NCI-H146 (cell line): ENCODE measurements at places on chromosomes 3 and 15.

- DNase-seq: peak; percentile 88
These were observed 84.4 kb downstream of the SEMA5B start for GRCh38 chr3:122942937-122943827.

GRCh38 chr3:113601240-113601639 lies 68.9 kb downstream of the SIDT1 start:
- no peak for DNase-seq

GRCh38 chr3:104461431-104461830 lies 905.3 kb upstream of the ALCAM start:
- DNase-seq: no peak

GRCh38 chr3:58384381-58385090 lies 49.1 kb downstream of the PDHB start:
- DNase-seq: no peak

DNA sequence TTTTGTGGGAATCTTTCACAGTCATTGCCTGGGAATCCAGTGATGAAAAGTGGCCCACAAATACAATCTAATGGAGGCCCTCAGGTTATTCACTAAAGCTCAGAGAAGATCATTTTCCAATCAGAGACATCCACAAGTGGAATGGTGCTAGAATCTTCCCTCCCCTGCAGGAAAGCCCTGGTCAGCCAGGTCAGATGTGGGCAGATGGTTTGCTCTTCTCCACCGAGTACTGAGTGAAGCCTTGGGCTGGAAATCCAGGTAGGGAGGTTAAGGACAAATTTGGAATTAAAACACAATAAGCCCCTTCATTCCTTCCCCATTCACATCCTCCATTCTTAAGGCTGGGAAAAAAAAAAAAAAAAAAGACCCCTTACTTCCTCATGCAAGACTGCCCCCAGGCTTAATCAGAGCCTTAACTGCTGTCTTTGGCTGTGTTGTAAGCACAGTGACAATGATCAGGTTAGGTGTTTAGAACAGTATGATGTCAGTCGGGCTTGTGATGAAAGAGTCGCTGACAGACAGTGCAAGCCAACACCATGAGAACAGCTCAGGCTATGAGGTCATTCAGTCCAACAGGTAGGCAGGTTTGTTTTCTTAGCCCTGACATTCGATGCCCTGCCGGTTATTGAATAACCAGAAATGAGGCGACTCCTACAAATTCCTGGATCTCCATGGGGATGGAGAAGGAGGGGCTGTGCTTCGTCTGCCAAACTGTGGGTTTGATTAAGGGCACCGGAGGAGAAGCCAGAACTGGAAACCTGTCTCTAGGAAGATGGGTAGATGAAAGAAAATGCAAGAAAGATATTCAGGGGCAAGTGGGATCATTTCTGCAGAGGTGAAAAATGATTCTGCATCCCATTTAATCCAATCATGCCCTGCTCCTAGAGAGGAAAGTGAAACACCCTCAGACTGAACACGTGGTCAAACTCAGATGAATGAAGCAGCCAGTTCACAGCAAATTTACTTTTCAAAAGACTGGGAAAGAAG lies 23.5 kb upstream of the HES1 start:
- DNase-seq: peak; percentile 96

DNA sequence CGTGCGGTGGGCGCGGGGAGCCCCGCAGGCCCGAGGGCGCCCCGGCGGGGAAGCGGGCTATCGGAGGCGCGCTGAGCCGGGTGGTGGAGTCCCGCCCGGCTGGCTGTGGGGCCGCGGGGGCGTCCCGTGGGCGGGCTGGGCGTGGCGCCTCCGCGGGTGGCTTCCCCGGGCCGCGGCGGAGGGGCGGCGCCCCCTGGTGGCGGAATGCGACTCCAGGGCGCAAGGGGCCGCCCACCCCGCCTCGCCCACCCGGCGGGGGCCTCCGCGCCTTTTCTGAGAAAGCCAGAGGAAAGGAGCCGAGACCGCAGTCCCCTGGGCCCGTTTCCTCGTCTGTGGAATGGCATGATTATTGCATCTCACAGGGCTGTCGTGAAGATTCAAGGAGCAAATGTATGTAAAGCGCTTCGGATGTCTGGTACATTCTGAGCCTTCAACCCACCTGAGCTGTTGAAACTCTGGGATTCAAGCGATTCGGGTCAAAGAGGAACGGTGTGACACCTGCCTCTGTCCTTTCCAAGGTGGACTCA lies 31.9 kb upstream of the RAB6B start:
- DNase-seq: peak; percentile 50

GRCh38 chr15:100862162-100862561 lies 17.5 kb upstream of the ALDH1A3 start:
- DNase-seq: no peak

DNA sequence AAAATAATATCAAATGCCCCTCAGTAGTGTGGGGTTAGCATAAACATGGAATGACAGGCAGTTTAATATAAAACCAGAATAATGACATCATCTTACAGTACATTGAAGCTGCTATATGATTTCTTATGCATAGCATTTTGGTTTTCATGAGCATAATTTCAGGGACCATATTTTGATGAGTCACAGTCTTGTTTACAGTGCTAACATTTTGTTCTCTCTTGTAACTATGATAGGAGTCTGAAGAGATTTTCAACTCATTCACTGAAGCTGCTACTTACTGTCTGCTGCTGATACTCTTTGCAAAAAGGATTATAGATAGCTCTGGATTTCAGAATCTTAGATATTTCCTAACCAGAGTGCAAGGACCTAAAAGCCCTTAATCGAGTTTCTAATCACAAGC lies 92.6 kb upstream of the CCDC54 start:
- DNase-seq: no peak

DNA sequence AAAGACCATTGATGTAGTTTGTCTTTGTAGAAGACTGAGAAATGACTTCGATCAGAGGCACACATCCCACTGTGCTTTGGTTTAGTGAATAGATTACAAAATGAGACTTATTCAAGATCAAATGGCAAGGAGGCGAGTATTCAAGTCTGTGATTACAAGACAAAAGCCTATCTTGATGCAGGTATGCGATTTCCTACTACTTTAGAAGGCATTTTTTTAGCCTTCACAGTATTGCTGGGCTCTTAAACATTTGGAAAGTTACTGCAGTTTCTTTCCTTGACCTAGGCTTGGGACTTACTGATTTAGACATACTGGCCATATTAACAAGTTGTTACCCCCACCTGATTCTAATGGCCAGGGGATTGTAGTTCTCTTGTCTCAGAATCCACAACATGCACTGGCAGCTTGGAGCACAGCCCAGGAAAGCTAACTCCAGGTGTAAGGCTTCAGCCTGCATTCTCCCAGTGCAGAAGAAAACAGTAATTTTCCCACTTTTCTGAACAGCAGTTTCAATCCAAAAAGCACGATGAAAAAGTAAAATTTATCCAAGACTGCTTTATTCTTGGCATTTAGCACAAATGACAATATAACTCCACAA lies 311.6 kb downstream of the EPHA6 start:
- no peak for DNase-seq

GRCh38 chr3:146577662-146578061 lies 27.5 kb downstream of the PLSCR5 start:
- peak; percentile 49 for DNase-seq

DNA sequence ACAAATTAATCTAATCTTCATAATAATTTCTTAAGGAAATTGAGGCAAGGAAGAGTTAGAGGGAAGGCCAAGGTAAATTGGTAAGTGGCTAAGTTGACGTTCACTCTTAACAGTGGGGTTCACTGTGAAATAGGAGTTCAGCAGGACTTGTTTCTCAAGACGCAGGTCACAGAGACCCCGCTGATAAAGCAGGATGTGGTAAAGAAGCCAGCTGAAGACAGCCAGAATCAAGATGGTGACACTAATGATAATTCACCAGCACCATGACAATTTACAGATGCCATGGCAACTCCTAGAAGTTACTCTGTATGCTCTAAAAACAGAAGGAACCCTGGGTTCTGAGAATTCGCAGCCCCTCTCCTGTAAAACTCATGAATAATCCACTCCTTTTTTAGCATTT lies 100.1 kb upstream of the CTDSPL start:
- DNase-seq: no peak

GRCh38 chr15:48532946-48533345 lies 112.6 kb downstream of the FBN1 start:
- DNase-seq: no peak

GRCh38 chr3:132433121-132433520 lies 15.8 kb downstream of the DNAJC13 start:
- no peak for DNase-seq

GRCh38 chr3:44114142-44114541 lies 127.5 kb upstream of the TOPAZ1 start:
- peak; percentile 35 for DNase-seq

DNA sequence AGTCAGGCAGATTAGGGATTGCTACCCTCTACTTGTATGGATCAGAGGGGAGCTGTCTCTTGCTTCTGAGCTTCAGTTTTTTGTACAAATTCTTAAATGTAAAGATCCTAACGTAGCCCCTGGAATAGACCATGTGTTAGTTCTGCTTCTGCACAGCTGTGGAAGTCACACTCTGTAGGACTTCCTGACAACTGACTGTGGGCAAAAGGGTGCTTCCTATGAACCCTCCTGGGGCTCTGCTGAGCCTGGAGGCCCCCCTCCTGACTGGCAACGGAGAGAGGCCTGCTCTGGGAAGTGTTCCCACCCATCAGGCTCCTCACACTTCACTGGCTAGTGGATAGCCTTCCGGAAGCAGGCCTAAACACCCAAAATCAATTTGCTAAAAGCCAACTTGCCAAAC lies 131.0 kb downstream of the RPLP1 start:
- DNase-seq: no peak

DNA sequence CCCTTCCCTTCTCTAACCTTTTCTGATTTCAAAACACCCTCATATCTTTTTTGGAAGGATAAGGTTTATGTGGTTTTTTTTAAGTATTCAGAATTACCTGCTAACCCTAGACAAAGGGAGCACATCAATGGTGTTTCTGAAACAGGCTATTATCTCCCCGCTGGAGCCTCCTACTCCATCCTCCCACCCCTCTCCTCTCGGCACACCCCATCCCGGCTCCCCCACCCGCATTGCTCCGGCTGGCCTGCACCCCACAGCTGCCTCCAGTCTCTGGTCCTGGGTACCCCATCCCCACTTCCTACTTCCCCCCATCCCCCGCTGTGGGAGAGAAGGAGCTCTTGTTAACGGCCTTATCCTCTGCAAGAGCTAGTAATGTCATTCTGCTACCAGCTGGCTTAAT lies 59.2 kb downstream of the PDIA5 start:
- no peak for DNase-seq

GRCh38 chr15:31065824-31066223 lies 35.7 kb downstream of the TRPM1 start:
- no peak for DNase-seq

DNA sequence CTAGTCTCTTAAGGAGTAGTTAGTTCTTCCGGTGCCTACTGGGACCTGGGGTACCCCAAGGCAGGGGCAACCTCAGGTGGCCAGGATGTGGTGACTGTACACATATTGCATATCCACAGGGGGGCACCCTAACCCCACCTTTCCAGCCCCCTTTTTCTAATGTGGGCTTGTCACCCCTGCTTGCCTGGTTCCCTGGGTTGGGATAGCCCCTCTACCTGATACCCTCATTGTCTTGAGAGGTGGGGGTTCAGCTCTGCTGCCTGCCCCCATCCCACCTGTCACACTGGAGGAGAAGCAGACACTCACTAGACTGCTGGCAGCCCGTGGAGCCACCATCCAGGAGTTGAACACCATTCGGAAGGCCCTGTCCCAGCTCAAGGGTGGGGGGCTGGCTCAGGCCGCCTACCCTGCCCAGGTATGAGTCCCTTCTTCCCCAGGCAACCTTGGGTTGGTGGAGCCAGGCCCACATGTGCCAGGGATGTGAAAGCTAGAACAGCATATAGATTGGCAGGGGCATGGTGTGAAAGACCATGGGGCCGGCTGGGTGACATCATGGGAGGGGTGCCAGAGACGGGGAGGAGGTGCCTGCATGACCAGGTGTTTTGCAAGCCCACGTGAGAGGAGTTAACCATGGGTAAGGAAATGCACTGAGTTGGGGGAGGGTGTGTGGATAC lies 4.0 kb downstream of the GLYCTK start:
- DNase-seq: peak; percentile 25

GRCh38 chr3:76753599-76753998 lies 286.3 kb upstream of the ROBO2 start:
- DNase-seq: peak; percentile 46

GRCh38 chr3:167736264-167736787 lies 805 bp downstream of the SERPINI1 start:
- DNase-seq: no peak

- no peak for DNase-seq
These were observed 3.1 kb upstream of the A4GNT start for GRCh38 chr3:138135146-138135832.

DNA sequence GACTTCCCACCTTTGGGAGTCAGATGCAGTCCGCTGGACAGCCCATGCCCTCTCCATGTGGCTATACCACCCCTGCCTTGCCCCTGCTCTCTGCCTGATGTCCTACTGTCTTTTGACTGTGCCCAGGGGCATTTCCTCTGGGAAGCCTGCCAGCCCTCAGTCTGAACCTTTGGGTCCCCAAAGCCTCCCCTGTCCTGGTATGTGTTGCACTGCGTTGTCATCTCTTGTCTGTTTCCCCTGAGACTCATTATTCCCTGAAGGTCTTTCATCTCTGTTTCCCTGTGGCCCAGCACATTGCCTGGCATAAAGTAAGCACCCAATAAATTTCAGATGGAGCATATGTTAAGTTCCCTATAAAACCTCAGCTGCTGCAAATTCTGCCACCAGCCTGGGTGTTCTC lies 236.6 kb upstream of the CTDSPL start:
- no peak for DNase-seq

DNA sequence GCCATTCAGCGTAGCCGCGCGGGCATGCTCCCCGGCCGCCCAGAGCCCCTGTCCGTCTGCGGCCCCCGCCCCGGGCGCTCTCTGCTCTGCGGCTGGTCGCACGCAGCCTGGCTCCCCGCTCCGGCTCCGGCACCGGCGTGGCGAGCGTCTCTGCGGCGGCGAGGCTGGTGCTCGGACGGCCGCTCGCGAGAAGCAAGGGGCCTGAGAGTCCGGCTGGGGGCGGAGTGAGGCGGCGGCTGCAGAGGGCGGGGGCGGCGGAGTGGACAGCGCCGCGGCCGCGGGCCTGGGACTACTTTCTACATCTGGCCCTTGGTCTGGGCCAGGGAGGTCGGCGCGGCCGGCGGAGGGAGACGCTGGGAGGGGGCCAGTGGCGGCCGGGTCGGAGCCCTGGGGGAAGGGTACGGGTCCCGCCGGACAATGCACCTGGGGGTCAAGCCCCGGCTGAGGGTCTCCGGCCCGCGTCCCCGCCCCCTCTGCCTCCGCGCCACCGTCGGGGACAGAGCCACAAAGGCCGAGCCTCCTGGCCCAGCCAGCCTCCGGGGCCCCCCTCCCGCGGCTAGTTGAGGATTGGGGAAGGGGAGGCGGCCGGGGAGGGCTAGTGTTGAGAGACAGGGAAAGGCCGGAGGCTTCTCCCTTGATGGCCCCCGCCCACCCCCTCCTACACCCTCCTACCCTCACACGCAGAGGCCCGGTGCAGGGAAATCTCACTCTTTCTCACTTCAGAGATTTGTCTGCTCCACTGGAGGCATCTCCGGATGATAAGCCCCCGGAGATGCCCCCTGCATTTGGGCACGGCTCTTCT lies at the start of gene PRTG:
Gene PRTG, minus strand, starts transcription at position 226 of the 802 bp plus-strand sequence. Its CDS starts 221 bp downstream, at position 5.
- DNase-seq: peak; percentile 23

- no peak for DNase-seq
These were observed 517.0 kb upstream of the PPP2R3A start for GRCh38 chr3:135448520-135448919.
